ENCODE measurements at places on chromosomes 13 and 19.
A peak's percentile ranks its signal among the peaks of the same experiment; 100 is the strongest.

DNA sequence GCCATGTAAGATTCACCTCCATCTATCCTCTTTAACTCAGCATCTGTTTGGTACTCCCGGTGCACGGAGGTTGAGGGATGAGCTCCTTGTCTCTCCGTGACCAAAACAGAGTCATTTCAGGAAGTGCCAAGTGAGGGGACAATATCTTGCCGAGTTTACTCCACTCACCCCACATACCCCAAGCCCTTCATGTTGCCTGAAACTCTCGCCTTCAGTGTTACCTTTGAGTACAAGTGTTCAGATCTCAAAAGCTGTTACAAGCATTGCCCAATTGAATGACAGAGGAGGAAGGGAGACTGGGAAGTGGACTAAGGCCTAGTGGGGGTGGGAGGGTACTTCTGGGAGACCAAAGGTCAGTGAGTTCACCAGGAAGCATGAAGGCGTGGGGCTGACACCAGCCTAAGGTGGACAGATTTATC is 6.0 kb upstream of the SIGLEC12 start:
- DNase-seq: no peak

- no peak for DNase-seq
These were observed 628.7 kb downstream of the EFNB2 start for GRCh38 chr13:105906746-105907145.

- DNase-seq: no peak
These were observed 1.3 kb downstream of the SNAPC2 start for GRCh38 chr19:7921302-7921966.

GRCh38 chr13:113520571-113520970 is 30.1 kb upstream of the DCUN1D2 start:
- no peak for DNase-seq

DNA sequence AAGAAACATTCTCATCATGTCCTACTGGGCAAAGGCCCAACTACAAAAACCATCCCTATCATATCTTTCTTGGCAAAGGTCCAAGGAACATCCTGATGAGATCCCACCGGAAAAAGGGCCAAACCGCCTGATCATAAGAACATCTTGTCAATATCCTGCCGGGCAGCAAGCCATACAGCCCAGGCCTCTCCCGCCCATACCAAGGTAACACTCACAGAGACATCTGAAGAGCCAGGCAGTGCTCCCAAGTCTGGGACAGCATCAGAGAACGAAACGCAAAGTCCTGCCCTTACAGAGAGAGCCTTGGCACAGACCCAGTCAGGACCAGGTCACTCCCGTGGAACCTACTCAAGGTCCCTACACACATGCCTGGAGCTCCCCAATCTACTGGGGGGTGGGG is 18.5 kb upstream of the ZNF331 start:
- no peak for DNase-seq

DNA sequence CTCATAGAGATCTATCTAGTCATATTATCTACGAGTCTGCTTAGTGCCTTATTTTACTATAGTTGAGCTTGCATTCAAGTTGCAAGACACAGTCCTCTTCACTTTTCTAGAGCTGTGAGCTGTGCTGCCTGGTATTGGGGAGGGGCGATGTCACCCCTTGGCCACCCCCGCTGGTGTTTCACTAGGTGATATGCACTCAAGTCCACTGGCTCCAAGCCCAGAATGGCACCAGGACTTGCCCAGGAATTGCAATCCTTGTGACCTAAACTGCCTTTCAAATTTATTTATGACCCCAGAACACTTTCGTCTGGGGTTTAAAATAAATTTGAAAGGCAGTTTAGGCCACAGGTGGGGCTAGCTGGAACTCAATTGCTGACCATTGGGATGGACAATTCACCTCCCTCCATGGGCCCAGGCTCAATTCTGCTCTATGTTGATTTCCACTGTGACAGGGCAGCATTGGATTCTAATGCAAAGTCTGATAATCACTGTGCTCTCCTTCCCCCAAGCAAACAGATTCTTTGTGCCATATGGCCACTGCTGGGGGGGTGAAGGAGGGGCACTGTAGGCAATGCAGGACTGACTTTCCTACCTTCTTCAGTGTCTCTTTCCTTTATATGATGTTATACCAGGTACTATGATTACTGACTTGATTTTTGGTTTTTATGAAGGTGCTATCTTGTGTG is 1244.2 kb upstream of the MIR17HG start:
- DNase-seq: no peak

- no peak for DNase-seq
These were observed 475.1 kb downstream of the FOXO1 start for GRCh38 chr13:40191186-40191980.

DNA sequence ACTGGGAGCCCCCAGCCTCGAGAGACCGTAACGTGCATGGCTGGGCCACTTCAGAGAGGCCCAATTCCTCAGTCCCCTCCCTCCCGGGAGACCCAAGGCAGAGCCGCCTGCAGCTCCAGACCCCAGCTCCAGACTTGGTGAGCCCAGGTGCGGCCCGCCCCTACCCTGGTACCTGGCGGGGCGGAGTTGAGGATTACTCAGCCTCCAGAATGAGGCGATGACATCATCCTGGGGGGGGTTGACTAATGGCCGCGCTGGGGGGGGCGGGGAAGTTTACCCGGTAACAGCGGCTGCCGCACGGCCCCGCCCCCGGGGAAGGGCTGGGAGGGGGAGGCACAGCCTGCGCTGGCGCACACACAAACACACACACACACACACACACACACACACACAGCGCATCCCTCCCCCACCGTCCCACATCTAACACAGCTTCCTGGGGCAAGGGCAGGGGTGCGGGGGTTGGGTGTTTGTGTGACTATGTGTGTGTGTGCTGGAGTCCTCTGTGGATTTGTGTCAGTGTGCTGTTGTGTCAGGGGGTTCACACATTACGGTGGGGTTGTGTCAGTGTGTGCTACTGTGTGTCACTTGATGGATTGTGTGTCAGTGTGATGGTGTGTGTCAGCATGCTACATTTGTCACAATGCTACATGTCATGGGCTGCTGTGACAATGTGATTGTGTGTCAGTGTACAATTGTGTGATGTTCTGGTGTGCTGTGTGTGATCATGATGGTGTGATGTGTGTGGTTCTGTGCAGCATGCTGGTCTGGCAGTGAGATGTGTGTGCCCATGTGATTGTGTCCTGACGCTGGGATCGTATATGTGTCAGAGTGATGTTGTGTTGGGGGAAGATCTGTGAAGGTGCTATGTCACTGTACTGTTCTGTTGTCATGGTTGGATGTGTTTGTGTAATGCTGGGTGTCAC is 10.3 kb upstream of the BBC3 start:
- DNase-seq: no peak

DNA sequence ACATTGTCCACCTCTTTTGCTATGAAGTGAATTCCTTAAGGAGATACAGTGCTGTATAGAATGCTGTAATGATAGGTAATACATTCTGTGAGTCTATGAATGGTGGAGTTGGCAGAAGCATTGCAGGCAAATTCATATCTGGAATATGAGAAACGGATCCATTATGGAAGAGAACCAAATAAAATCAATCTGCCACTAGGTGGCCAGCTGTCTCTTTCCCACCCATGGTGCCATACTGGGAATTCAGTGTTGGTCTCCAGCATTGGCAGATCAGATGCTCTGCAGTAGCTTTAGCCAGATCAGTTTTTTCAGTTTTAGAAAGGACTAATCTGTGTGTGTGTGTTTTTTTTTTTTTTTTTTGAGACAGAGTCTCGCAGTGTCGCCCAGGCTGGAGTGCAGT is 27.6 kb downstream of the DNAJC3 start:
- DNase-seq: no peak

DNA sequence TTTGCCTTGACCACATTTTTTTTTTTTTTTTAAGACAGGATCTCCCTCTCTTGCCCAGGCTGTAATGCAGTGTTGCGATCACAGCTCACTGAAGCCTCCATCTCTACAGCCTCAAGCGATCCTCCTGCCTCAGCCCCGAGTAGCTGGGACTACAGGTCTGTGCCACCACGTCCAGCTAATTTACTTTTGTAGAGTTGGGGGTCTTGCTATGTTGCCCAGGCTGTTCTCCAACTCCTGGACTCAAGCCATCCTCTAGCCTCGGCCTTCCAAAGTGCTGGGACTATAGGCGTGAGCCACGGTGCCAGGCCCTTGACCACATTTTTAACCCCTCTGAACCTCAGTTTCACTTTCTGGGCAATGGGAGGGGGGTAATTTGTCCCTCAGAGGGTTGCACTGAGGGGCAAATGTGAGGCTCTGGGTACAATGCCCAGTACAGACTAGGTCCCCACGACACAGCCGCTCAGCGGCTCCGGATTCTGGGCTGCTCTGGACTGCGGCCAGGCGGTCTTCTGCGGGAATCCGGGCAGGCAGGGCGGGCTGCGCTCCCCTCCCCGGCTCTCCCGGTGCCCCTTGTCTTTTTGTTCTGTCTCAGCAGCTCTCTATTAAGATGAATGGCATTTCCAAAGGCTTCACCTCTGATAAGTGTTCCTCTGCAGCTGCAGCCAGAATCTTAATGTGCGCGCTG is 3.8 kb upstream of the ALOX5AP start:
- DNase-seq: no peak

DNA sequence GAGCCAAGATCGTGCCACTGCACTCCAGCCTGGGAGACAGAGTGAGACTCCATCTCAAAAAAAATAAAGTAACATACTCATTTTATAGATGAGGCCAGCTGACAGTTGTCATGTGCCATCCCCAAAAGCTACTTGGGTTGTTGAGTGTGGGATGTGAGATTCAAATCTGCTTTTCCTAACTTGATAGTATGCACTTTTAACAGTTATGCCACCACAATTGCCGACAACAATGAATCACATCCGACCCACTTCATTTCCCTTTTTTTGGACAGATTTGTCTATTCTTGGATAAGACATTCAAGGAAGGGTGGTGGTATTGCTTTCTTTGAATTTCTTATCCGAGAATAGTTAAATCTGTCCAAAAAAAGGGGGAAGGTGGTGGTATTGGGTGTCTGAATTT is 16.3 kb upstream of the DNMT1 start:
- DNase-seq: no peak

- no peak for DNase-seq
These were observed 19.7 kb upstream of the ERCC5 start for GRCh38 chr13:102825921-102826706.

- DNase-seq: no peak
These were observed 8.7 kb downstream of the SHKBP1 start for GRCh38 chr19:40585241-40585981.

DNA sequence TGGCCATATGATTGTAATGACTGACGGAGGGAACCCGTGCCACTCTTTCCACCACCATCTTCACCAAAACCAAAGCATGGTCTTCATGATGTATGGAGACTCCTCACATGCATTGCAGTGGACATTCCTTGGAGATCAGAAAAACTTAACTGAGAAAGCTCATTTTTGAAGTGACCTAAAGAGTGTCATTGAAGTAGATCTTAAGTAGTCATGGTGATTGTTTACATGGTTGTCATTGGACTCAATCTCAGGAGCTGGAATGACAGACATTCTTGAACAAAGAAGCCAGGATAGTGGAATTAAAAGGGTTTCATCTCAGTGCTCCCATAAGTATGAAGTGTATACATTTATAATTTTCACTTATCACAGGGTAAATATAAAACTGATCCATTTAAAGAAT is 236.7 kb upstream of the IPO5 start:
- DNase-seq: no peak

DNA sequence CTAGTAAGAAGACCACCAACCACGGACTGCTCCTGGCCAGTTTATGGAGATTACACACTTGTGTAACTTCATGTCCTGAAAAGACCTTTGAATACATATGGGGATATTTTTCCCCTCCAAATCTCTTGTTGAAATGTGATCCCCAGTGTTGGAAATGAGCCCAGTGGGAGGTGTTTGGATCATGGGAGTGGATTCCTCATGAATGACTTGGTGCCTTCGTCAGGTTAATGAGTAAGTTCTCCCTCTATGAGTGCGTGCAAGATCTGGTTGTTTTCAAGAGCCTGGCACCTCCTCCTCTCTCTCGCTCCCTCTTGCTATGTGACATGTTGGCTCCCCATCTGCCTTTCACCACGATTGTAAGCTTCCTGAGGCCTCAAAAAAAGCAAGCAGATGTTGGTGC is 769.0 kb upstream of the SLITRK1 start:
- no peak for DNase-seq

DNA sequence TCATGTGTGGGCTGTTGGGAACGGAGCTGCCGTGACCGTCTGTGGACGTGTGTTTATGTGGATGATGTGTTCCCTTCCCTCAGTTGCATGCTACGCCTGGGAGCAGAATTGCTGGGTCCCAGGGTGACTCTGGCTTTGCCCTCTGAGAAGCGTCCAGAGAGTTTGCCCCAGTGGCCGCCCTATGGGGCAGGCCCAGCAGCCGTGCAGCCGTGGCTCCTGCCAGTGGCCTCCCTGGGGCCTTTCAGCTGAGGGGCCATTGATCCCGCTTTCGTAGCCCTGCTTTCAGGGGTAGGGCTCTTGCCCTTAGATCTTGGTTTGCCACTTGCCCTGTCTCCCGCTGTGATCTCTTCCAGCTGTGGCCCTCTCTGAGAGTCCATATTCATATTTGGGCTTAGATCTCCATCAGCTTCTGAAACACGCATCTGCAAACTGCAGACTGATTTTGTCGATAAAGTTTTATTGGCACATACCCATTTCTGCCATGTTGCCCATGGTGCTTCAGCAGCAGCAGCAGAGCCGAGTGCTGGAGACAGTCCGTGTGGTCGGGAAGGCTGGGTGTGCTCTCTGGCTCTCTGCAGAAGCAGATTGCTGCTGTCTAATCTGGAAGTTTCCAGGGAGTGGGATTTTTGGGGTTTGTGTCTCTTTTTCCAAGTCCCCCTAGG is 17.6 kb downstream of the GNA11 start:
- DNase-seq: no peak

DNA sequence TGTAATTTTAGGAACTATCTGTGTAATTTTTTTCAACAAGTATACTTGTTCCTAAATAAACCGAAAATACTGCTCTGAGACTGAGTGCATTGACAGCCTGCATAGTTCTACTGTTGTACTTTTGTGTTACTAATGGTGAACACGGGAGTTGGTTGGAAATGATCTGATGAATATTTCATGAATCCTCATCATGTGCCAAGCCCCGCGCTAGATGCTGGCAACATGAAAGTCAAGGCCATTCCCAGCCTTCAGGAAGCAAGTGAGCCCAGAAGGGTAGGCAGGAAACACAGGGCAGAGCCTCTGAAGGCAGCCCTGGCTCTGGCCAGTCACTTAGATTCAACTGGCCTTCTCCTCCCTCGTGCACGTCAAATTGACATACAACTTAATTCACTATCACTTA is 106.1 kb downstream of the ABCC4 start:
- DNase-seq: no peak

DNA sequence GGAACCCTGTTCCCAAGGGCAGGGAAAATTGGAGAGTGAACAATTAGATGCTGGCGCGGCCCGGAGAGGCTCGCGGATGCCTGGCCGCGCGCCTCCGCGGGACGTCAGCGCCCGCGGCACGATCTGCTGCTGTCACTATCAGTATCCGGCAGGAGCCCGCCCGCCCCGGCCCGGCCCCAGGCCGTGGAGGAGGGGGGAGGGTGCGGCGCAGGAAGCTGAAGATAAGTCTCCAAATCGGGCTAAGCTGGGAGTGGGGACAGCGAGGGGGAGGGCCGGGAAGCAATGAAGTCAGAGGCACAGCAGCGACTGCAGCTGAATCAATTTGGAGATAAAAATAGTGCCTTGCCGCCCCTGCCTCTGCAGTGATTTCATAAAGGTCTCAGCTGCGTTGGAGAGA is 441.5 kb upstream of the KLF12 start:
- DNase-seq: peak; percentile 15

All from iPS DF 19.7 (cell line).